Stimulated activated CD8-positive, alpha-beta memory T cell treated with anti-CD3 and anti-CD28 coated beads, Interleukin-12 subunit alpha, Interleukin-12 subunit beta, amount 100 ng/mL, for 1 hour (primary cell): ENCODE measurements at places on chromosomes 6 and 20.

GRCh38 chr6:148404456-148405054 is 61.9 kb downstream of the SASH1 start:
- no peak for DNase-seq

- DNase-seq = no peak
These were observed 189.2 kb upstream of the PHACTR1 start for GRCh38 chr6:12527339-12527738.

DNA sequence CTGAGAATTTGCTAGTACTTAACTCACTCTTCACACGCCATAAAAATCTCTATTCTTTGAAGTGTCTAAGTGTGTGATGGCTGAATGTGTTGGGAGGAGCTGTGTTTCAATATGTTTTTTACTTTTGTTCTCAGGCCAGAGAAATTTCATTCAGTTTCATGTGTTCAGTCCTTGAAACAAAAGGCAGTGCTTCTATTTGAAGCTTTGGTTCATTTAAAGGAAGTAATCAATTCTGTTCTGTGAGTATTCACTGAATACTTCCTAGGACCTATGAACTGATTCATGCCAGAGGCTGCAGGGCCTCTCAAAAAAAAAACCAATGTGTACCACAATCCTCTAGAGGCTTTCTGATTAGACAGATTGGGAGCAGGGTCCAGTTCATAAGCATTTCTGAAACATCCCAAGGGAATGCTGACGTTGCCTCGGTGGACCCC is 12.4 kb upstream of the F13A1 start:
- DNase-seq = no peak

DNA sequence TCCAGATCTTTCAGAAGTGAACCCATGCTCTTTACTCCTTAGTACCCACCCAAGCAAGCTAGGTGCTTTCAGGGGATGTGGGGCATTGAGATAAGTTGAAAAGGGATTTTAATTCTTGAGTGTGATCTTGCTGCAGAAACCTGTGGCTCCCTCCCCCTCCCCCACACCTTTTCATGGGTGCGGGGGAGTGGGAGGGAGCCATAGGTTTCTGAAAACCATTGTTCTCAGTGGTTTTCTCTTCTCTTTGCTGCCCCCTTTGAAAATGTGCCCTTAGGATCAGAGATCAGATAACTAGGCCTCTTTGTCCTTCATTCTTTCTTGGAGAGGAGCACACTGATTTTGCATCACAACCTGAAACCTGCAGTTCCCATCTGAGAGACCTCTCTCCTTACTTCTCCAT is 2.4 kb downstream of the PCSK2 start:
- no peak for DNase-seq

GRCh38 chr6:88114838-88115237 is 51.3 kb downstream of the CNR1 start:
- no peak for DNase-seq

DNA sequence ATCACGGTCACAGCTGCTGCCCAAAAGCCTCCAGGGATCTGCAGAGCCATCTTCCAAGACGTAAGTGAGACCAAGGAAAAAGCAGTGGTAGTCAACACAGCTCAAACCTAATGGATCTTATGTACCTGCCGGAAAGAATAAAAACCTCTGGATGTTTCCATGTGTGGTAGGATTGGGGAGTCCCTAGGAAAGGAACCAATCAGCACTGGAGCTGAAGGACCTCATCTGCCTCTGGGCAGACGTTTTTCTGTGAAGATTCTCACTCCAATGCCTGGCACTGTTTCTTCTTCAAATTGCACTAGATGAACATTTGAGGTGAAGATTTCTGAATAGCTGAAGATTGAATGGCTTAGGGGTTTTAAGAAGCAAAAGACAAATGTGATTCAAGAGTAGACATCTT is at the start of gene HLA-DQB2:
Gene HLA-DQB2, minus strand, starts transcription at position 112 of the 400 bp plus-strand sequence. Its CDS starts 62 bp downstream, at position 50.
- no peak for DNase-seq

GRCh38 chr6:113292646-113293422 is 564.3 kb upstream of the MARCKS start:
- DNase-seq = no peak

DNA sequence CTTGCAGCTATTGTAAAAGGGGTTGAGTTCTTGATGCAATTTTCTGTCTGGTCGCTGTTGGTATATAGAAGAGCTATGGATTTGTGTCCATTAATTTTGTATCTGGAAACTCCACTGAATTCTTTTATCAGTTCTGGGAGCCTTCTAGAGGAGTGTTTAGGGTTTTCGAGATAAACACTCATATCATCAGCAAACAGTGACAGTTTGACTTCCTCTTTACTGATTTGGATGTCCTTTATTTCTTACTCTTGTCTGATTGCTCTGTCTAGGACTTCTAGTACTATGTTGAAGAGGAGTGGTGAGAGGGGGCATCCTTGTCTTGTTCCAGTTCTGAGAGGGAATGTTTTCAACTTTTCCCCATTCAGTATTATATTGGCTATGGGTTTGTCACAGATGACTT is 120.8 kb upstream of the SSTR4 start:
- no peak for DNase-seq

- no peak for DNase-seq
These were observed 20.4 kb upstream of the SENP6 start for GRCh38 chr6:75581231-75581630.

DNA sequence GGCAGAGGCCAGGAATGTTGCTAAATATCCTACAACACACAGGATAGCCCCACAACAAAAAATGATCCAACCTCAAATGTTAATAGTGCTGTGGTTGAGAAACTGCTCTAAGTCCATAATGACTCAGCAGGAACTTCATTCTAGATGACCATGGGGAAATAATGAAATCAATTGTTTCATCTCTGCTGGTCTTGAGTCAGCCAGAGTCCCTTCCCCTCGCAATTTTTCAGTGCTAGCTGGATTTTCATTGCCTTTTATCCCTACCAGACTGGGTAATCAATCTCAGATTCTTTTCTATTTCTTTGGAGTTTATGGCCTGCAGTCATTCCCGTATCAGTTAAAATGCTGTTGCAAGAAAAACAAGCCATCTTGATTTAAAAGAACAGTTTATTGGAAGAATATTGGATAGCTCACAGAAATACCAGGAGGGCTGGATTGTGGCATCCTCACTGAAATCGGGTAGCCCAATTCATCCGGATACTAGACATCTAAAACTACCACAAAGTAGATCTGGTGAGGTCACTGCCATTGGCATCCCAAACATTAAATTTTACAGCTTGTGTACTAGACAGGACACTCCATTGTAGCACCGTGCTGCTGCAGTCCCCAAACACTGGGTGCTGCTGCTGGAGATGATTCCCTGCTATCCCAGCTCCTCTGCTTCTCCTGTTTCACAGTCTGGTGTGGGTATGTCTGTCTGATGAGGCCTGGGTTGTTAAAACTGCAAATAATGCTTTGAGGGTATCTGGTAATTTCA is 30.3 kb upstream of the POPDC3 start:
- DNase-seq = no peak

DNA sequence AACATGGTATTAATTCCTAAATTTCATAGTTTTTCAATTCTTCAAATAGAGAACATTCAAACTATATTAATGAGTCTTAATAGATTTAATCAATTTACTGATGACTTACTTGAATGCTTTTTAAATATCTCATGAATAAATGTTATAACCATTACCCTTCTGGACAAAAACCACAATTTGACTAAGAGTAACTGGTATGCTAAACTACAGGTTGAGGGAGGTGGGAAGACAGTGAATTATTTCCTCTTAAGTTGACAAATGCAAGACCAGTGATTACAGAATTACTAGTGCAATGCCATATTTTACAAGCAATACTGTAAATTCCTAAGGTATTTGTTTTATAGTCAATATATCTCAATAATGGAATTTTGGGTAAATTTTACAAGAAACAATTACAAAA is 65.1 kb downstream of the REV3L start:
- DNase-seq = no peak

DNA sequence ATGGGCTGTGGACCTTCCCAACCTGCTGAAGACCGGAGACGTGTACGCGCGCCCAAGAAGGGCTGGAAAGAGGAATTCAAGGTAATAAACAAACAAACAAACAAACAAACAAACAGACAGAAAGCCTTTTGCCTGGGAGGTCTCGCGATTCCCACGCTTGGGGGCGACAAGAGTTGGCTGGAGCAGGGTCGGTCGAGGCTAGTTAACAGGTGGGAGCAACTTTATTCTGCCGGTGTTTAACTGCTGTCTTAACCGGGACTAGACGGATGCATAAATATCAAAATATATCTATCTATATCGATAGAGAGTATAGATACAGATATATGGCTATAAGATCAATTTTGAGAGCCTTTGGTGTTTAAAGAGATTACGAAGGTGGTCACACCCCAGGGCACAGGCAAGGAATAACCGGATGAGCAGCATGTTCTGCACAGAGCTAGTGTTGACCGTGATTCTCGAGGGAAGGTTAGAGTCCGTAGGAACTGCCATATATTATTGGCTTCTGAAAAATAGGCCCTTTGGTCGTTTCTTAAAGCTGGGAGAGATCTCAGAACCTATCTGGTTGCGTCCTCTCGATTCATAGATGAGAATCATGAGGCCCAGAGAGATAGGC is 514 bp downstream of the STMND1 start:
- DNase-seq = no peak

DNA sequence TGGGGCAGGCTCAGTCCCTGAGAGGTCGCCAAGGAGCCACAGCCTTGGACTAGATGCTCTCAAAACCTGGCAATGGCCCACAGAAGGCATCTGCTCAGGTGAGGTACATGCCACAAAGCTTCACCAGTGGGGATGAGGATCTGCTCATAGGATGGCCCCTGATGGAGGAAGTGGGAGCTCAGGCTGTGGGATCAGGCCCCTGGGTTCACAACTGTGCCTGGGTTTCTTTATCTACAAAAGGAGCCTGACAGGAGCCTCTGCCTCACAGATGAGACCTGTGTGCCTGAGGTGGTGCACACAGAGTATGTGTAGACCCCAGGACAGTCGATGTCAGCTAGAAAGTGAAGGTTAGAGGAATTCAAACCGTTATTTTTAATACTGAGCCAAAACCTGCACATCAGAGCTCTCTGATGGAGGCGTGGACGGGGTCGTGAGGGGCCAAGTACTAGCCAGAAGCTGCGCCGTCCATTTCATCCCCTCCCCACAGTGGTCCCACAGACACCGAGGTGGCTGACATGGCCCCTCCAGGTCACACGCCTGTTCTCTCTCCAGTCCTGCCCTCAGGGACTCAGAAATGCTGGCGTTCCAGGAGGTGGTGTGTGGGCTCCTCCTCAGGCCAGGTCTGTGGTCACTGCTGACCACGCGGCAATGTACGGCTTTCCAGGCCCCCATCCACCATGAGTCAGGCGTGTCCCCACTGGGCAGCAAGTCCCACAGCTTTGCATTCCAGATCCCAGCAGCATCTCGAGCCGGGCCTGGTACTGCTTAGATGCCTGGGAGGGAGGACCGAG is 33.3 kb downstream of the NTSR1 start:
- DNase-seq = no peak

- DNase-seq = no peak
These were observed 90.5 kb downstream of the MAN1A1 start for GRCh38 chr6:119259027-119259426.

DNA sequence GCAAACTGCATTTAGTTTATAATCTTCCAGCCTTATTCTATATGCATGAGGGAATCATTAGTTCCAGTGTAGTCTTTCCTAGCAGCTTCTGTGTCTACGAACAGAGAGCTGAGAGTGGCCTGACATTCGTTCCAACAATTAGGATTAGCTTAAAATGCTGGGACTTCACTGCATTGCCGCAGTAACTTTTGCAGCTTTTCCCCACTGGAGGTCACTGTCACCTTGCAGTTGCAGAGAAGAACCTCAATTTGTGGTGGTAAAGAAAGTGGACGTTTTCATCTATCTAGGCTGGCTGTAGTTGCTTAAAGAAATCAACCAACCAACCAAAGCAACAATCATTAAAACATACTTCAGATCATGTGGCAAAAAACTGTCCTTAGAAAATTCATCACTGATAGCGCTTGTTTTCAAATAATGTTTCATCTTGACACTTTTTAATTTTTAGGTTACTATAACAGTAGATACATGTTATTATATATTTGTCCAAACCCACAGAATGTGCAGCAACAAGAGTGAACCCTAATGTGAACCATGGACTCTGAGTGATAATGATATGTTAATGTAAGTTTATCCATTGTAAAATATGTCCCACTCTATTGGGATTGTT is 12.2 kb downstream of the MYLK4 start:
- peak; percentile 17 for DNase-seq

DNA sequence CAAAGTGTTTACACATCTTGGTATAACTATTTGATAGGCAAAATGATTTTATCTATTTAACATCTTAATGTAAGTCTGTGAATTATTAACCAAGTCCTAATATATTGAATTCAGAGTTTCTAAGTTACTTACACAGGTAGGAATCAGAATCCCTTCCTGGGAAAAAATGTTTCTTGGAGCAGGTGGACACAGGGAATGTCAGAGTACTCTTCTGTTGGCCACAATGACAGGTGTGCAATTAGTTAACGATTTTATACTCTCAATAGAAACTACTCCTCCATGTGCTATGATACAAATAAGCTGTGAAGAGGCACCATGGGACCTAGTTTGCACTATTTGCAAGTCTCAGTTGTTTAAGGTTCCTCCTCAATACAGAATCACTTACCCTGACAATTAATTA is 821 bp upstream of the TAAR5 start:
- DNase-seq = no peak

GRCh38 chr6:80094017-80094416 is 12.5 kb upstream of the BCKDHB start:
- DNase-seq = no peak

DNA sequence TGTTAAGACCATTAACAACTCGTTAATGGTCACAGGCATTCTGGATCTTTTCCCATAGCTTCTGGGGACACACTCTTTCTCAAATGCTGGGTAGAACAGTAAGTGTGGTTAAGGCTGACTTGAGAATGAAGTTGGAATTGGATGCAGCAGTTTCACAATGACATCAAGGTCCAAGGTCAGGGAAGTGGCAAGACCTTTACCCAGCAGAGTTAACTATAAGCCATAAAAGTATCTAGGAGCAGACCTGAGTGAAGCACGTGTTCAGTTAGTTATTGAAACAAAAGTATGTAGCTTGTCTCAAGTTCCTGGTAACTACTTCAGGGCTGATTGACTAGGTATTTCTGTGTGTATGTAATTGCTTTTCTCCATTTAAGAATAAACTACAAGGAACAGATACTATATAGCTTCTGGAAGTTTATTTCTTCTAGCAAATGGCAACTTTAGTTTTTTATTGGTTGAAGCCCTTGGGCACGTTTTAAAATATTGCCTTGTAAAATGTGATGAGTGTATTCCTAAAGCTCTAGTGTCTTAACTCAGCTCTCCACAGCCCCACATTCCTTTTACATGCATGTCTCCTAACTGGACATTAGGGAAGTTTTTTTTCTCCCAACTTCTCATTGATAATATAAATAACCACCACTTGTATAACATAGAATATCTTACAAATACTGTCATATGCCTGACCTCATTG is 479.0 kb upstream of the CITED2 start:
- no peak for DNase-seq
